ENCODE measurements at places on chromosomes 5 and 9. TPM values are rescaled to one million over a fixed set of nuclear protein-coding genes. Genes with fewer than 3 reads are reported as not detected.

PRLR gene
- 0.82 TPM for total RNA-seq

ERCC8 gene
- 8.8 TPM for total RNA-seq

DNA sequence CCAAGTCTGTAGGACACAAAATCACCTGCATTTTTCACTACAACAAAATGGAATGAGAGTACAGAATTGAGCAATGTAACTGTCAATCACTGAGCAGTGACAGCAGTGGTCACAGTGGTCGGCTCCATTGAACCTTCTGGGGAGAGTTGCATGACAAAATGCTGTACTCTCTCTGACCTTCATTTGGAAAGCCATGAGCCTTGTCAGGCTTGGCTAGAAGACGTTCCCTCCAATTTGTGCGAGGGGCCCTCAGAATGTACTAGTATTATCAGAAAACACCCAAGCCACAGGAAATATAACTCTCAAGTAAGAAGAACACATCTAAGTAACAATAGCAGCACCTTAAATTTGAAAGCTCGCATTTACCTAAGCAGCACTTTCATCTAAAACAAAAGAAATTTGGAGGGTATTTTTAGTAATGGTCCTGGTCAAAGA lies 425.6 kb upstream of the MEF2C start:
- DNase-seq = no peak

DMRTA1 gene
- total RNA-seq = 0.83 TPM

GRCh38 chr9:114080773-114081440 lies 2.8 kb upstream of the AMBP start:
- DNase-seq = peak; percentile 47

GRCh38 chr5:65125591-65126541 lies 355.9 kb downstream of the ADAMTS6 start:
- DNase-seq = no peak

GRCh38 chr5:481347-481746 lies 38.4 kb downstream of the EXOC3 start:
- DNase-seq = no peak

- DNase-seq = no peak
These were observed 306.5 kb upstream of the ITGA1 start for GRCh38 chr5:52481201-52481600.
